ENCODE measurements at places on chromosomes 4 and X.

DNA sequence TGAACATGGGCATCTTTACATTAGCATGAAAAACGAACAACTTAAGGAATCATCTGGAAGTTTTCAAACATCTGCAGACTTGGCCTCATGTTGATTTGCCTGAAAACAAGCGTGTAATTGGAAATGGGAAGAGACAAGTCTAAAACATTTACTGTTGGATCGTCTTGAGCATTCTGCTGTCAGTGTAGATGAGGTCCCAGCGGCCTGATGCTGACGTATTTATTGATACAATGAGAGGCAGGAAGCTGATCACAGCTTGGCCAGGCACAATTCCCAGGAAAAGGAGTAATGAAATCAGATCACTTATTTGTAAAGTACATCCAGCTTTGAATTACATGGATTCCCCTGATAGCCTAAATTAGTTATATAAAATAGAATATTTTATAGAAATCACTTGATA, 210.6 kb downstream of the CLCN4 start:
- ATAC-seq = no peak

- ATAC-seq = no peak
These were observed at the start of gene IRS4 for GRCh38 chrX:108736509-108737479. Gene IRS4, minus strand, starts transcription at chrX:108736563.

GRCh38 chrX:103584596-103584995, 719 bp upstream of the TCEAL4 start:
- no peak for ATAC-seq

- no peak for ATAC-seq
These were observed 152.4 kb downstream of the STAG2 start for GRCh38 chrX:124113621-124114600.

DNA sequence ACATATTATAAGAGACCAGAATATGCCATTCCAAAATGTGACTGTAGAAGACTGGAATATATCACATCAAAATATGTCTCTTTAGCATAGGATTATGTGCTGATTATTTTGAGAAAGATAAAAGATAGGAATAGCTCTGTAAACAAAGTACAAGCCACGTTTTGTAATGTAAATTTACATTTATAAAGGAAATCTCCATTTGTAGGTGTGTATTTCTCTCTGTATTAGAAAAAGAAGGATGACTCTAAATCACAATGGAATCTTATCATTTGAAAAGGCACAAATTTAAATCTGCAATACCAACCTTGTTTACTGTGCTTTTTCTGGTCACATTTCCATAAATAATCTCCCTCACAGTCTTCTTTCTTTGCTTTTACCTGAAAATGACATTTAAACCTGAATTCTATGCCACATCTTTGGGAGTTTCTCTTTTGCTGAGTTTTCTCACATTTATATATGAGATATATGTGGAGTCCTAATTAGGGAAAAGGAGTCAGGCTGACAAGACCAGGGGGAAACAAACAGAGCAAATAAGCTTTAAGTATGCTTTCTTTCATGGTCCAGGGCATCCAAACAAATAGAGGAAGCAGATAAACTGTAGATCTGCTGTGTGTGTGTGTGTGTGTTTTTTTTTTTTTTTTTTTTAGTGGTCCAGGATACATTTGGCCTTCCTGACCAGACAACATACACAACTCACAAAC, 244.0 kb downstream of the CPXCR1 start:
- ATAC-seq = no peak

- no peak for ATAC-seq
These were observed 425.8 kb downstream of the PACRGL start for GRCh38 chr4:21126014-21126512.

- peak; percentile 93 for ATAC-seq
These were observed 136.2 kb upstream of the MED14 start for GRCh38 chrX:40871385-40872082.

DNA sequence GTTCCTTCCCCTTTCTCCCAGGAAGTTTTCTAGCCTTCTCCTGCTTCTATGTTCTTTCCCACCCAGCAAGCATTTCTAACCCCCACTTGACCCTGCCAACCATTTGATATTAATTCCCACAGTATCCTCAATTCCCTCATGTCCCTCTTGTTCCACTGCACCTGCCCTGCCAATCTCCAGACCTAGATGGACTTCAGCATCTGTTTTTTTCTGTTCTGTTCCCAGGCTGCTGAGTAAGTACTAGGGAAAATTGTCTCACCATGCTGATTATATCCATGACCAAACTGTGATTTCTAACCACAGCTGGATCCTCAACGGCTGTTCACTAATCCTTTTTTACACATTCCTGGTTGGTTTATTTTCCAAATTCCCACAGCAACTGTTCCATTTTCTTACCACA, 37.7 kb downstream of the CLCN5 start:
- no peak for ATAC-seq

GRCh38 chr4:83631066-83631465, 95.2 kb downstream of the GPAT3 start:
- no peak for ATAC-seq

DNA sequence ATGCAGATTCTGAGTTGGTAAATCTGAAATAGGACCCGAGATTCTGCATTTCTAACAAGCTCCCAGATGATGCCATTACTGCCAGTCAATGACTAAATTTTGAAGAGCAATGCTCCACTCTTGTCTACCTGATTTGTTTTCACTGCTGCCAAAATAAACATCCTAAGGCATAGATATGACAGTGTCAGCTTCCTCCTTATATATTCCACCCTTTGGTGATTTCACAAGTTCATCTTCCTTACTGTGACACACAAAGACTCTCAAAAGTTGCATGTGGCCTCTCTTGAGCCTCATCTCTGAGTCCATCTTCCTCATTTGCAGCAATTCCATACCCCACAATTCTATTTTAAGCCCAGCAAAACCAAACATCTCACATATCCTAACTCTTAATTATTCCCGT, 110.9 kb downstream of the FBXW7 start:
- ATAC-seq = no peak

GRCh38 chr4:168853770-168854169, 156.3 kb downstream of the CBR4 start:
- peak; percentile 75 for ATAC-seq

DNA sequence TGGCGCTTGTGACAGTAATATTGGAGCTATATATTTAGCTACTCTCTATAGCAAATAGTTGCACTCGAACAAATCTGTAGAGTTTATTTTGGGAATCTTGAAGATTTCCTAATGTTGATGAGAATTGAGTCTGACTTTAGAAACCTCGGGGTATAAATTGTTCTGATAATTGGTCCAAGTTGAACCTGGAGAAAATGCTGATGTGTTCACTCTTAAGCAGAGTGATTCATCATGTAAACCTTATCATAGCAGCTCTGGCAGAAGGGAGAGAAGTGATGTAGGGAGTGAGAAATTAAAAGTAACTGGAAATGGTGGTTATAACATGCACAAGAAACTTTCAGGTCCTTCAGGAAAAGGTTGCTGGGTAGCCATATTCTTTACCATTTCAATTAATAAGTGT, 16.4 kb upstream of the SLC4A4 start:
- ATAC-seq = no peak

- no peak for ATAC-seq
These were observed 118.8 kb downstream of the CHRNA9 start for GRCh38 chr4:40453912-40454311.

GRCh38 chr4:2280531-2281300, 18.8 kb upstream of the MXD4 start:
- ATAC-seq = no peak

- no peak for ATAC-seq
These were observed 108.4 kb downstream of the DOCK11 start for GRCh38 chrX:118603981-118604380.

DNA sequence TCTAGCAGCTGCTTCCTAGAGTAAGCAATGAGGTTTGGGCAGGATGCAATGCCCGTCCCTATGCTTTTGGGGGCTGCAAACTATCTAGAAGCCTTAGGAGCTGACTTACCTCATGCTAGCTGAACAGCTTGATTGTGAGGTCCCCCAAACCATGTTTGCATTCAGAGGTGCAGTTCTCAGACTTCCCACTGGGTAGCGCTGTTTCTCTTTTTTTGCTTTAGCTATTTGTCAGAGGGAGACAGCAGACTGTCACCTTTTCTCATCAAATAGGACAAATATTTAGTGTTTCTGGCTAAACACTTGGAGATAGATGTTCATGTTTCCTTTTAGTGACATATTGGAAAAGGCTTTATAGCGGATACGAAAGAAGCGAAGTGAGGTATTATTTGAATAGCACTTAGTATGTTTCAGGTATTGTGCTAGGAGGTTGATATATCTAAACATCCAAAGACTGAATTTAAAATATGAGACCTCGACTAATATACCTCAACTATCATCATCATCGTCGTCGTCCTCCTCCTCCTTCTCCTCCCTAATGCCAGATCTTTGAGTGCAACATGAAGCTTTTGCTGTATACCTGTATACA, 18.7 kb upstream of the TMEM192 start:
- ATAC-seq = peak; percentile 79

DNA sequence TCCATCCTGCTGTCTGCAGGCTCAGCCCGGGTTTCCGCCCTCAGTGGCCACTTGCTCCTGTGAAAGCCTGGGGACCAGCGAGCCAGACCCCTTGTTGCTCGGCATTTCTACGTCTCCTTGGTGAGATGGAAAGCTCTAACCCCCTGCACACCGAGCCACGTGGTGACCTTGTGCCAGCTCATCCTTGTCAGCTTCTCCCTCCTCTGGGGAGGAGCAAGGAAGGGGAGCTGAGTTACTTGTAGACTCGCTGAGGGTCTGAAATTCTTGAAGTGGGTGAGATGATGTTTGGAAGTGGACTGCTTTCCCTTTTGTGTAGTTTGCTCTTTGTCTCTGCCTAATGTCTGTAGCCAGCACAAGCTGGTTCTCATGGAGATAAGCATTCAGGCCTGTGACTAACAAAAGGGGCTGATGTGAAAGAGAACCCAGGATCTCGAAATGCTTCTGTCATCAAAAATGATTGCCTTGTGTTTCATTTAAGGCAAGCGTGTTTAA, 29.3 kb downstream of the RGS12 start:
- no peak for ATAC-seq

DNA sequence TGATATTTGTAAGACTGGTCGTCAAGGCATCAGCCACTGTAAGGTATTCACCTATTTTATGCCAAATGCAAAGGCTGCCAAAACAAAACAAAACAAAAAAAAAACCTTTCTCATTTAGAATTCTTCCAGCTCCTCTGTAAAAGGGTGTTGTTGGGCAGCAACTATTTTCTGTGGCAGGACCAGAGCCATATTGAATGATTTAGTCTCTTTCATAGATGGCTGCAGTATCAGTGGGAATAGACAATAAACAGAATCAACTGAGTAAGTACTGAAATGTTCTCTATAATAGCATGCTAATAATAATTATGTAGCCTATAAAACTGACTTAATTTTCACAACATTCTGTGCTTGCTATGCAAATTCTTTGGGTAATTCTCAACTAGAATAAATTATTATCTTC, 389.7 kb upstream of the PABPC4L start:
- ATAC-seq = no peak

DNA sequence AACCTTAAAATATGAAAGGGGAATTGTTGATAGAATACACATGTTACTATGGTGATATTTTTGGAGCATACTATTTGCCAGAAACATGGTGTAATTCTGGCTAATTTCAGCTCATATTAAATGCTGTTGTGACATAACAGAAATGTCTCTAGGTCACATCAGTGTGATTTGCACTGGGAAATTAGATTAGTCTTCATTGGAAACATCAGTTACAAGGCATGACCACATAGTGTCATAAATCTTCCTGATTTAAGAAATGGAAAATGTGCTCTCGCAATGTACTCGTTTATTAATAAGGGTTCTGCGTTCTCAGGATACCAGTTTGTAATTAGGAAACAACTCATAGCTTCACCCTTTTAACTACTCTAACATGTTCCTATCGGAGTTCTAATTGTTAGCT, 72.9 kb upstream of the GYPA start:
- no peak for ATAC-seq

DNA sequence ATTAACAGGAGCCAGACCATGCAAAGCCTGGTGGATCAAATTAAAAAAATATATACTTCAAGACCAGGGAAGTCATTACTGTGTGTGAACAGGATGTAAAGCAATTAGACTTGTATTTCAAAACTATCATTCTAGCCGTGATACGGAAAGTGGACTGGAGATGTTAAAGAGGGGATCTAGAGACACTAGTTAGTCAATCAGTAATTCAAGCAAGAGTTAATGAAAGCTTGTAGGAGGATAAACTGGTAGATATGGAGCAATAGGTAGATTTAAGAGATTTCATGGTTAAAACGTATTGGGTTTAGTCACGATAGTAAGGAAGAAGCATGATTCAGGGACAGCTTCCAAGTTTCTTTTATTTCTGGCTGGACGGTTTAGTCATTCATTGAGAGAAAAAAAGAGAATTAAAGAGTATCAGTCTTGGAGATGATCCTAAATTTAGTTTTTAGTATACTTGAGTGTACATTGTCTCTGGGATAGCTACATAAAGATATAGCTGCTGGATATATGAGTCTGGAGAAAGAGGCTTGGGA, 3.9 kb downstream of the MAD2L1 start:
- ATAC-seq = no peak

DNA sequence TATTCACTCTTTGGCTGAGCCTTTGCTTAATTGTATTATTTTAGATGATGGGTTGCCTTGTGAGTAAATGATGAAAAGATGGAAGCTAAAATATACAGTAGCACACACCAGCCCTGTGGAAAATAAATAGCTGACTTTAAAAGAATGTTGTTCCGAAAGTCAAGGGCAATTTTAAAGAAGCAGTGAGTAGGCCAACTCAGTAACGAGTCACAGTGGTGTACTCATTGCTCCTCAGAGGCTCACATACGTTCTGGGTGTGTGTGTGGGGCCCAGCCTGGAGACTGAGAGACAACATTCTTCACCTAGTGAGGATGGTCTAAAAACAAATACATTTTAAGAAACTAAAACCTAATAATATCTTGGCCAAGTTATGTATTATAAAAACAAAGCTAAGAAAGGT, 640.3 kb downstream of the TRIML1 start:
- ATAC-seq = no peak

DNA sequence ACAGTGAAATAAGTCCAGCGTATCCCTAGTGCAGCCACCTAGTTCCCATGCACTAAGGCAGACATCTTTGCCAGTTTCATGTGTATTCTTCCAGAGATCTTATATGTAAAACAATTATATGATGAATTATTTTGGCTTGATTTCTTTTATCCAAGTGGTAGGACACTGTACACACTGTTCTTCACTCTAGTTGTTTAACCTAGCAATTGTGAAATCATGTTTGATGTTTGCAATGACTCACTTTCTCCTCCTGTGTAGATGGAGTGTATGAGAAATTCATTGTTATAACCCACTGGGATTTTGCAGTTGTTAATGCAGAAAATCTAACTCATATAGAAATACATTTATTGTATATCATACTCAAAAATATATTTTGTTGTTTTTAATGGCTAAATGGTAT, 17.5 kb upstream of the TBC1D1 start:
- no peak for ATAC-seq

DNA sequence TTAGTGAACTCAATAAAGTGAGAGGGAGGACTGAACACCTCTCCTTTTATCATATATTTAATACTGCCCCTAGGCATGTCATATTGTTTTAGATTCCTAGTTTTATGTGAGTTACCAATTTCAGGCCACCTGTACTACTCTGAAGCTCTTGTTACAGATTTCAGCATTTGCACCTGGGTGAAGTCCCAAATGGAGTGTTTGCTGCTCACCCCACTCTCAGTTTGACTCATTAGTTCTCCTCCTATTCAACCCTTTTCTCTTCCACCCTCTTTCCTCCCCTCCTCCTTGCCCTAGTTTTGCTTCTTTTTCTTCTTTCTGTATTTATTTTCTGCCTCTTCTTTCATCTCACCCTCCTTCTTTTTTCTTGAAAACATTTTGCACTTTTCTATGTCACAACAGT, 1852.2 kb upstream of the IGFBP7 start:
- ATAC-seq = no peak

GRCh38 chr4:130825284-130825683, 1729.3 kb downstream of the C4orf33 start:
- ATAC-seq = no peak

GRCh38 chr4:11293866-11294265, 134.8 kb downstream of the HS3ST1 start:
- ATAC-seq = no peak

All from stimulated activated memory B cell treated with anti-CD40 and anti-IgM and Interleukin-4, amounts not matched to agents 10 μg/mL and 1 μg/mL and 100 μg/mL, for 72 hours (primary cell).